Activated T-helper 1 cell treated with Interleukin-2 at 50 U/mL for 16 hours (primary cell): ENCODE measurements at places on chromosomes 2 and 18.

GRCh38 chr18:42426496-42427015 is 471.5 kb downstream of the PIK3C3 start:
- DNase-seq, result no peak

DNA sequence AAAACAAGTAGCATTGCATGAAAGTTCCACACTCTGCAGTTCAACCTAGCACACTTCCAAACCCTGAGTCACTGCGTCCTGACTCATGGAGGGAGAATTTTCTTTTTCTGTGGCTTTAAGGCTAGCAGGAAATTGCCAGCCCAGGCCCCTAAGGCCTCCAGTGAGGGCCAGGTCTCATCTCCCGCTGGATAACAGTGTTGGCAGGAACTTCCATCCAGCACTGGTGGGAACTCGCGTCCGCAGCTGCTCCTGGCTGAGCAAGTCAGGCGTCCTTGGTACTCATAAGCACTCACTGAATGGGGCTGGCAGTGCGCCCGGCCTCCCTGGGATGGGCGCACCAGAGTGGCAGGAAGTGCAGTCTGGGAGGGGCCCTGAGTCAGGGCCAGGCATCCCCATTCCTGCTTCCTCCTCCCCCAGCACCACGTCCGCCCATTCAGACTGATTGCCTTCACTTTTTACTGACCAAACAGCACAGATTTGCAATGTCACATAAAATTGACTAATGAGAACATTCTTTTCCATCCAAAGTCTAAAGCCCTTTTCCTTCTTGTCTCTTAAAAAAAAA is 14.3 kb downstream of the MALL start:
- no peak for DNase-seq

- no peak for DNase-seq
These were observed 38.0 kb downstream of the SLC9A4 start for GRCh38 chr2:102510791-102511575.

DNA sequence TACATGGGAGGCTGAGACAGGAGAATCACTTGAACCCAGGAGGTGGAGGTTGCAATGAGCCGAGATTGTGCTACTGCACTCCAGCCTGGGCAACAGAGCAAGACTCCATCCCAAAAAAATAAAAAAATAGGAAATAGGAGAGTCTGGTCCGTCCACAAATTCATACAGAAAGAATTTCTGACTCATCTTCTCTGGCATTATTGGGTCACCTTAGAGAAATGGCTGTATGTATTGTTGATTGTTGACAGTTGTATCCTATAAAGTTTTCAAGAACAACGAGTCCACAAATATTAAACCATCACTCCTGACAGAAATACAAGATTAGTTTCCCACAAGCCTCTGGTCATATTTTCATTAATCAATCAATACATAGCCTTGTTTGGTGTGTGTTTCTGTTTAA is 20.4 kb downstream of the RBM43 start:
- no peak for DNase-seq

GRCh38 chr2:238699307-238700116 is 148.4 kb upstream of the TWIST2 start:
- DNase-seq, result no peak

DNA sequence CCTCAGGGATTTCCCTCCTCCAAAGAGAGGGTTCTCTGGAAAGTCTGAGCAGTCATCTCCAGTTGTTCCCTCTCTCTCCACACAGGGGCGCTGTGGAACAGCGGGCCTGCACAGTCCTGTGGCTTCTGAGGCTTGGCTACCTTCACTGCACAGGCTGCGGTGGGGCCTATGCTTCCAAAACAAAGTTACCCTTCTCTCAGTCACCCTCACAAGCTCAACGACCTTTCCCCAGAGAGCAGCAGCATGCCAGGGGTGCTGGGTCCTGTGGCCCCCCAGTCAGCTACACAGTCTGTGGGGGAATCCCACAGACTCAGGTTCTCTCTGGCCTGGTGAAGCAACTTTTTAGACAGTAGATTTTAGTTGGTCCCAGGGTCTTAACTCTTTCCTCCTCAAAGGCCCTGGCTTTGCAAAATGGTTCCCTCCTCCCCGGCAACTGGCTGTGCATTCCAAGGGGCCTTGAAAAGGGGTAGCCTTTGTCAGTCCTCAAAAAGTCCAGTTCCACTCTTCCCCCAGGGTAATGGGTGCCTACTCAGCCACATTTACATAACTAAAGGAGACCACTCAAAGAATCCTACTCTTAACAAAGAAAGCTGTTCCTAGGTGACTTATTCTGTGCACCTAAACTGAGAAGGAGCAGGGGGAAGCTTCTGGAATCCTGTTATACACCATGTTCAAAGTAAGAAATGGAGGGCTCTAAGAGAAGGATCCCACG is 14.9 kb downstream of the B3GNT7 start:
- no peak for DNase-seq

GRCh38 chr18:77086034-77086433 is 46.5 kb downstream of the MBP start:
- DNase-seq, result no peak

GRCh38 chr2:10161961-10162441 is 39.5 kb downstream of the RRM2 start:
- no peak for DNase-seq

GRCh38 chr18:34709750-34710441 is at the start of gene DTNA:
Gene DTNA (plus strand): TSS chr18:34710298. CDS start chr18:34755977, 45,679 bp downstream.
- no peak for DNase-seq

GRCh38 chr2:174038462-174038861 is 73.3 kb upstream of the SP3 start:
- DNase-seq, result no peak

GRCh38 chr2:237870754-237871651 is 11.6 kb downstream of the RAMP1 start:
- DNase-seq, result no peak

DNA sequence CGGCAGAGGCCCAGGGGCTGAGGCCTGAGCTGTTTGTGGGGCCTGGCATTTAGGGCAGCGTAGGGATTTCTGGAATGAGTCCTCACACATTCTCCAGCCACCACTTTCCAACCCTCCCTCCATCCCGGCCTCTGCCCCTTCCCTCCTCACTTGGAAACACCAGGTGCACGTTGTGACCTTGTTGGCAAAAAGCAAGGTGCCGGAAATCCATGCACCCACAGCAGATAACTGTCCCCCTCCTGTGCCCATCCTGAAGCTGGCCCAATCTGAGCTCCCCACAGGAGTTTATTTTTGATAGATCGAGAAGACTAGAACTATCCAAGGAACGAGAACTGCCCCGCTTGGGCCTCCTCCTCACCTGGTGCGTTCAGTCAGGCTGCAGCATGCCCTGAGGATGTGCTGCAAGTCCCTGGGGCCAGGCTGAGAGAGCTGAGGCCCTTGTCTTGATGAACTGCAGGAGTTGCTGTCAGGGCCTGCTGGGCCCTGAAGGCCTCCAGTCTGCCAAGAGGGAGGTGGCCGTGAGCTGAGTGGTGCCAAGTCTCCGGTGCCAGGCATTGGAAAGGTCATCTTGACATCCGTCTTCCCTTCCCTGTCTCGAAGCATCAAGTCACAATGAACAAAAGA is 55.8 kb downstream of the CTIF start:
- DNase-seq, result no peak

DNA sequence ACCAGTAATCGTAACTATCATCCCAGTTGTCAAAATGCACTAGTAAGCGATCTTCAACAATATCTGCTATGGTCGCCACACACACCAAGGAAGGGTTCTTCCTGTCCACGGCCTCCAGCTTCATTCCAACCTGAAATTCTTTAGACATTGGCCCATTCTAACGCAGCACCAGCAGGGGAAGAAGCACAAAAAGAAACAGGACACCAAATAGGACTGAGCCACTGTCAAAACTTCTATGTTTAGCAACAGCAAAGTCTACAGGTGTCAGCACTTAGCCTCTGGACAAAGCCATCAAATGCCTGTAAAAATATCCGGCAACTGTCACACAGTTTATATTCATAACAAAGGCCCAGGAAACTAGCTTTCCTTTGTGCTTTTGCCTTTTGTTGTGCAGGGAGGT is 175.0 kb downstream of the L3MBTL4 start:
- DNase-seq, result no peak
